T-helper 2 cell treated with Interferon-gamma antibody and Interleukin-4, amounts not matched to agents 5 μg/mL and 100 μg/mL, for 36 hours (primary cell): ENCODE measurements at places on chromosomes 5 and 9.

GRCh38 chr5:17730421-17730820 is 96.2 kb downstream of the TAF11L14 start:
- DNase-seq = no peak

DNA sequence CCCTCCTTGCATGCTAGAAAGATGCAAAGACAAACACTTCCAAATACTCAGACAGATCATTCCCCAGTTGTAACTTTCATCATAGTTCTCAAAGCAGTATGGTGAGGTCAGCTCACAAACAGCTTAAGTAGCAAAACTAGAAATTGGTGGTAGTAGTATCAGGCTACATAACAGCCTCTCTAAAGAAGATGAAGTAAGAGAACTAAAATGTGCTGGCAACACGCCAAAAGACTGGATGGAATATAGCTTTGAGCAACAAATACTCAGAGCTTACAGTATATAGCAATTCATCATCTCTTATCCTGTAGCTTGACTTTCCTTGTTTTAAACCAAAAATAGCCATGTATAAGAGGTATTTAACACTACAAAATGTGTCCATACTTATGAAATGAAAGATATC is 7.5 kb downstream of the PFDN1 start:
- no peak for DNase-seq

DNA sequence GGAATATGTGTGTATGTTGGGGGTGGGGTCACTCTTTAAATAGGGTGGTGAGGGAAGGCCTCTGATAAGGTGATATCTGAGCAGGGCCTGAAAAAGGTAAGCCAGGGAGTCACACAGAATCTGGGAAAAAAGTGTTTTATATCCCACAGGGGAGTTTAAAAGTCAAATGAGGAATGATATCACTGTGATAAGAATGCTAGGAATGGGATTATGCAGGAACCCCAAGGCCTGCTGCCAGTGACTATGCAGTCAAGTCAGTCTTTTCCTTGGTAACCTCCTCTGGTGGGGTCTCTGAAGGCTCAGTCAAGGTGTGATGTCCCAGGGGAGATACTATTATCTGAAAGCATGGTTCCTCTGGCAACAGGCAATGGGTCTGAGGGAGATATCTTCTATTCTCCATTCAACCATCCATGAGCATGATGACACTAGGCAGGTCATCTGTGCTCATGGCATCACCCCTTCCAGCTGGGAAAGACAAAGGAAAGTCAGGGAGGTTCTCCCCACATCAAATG is 53.5 kb downstream of the GRIA1 start:
- no peak for DNase-seq

DNA sequence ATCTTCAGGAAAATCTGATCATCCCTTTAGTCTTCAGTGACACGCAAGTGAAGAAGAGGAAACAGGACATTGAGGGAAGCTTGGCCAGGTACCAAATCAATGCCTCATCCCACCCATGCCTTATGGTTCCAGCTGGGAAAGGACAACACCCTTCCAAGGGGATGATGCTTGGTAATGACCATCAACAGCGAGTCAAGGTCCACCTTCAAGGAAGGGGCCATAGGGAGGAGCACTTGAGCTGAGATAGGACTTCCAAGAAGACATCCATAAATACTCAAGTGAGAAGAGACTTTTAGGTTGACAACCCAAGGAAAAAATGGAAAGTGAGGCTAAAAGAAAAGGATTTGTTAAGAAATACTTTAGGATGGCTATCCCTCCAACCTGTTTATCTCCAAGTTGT is 27.1 kb upstream of the GAS1 start:
- no peak for DNase-seq

DNA sequence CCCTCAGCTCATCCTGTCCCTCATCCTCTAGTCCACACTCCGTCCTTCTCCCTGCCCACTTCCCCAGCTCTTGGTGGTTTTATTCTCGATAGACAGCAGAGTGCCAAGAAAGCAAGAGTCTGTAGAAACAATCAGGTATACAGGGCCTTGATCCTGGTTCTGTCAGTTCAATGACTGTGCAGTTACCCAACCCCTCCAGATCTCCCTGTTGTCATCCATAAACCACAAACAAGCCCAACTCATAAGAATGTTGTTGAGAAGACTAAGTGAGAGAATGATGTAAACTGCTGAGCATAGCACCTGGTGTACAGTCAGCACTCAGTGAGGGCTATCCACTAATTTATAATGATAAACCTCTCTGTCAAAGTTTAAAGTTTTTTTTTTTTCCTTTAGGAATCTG is 31.3 kb downstream of the ISL1 start:
- DNase-seq = no peak

DNA sequence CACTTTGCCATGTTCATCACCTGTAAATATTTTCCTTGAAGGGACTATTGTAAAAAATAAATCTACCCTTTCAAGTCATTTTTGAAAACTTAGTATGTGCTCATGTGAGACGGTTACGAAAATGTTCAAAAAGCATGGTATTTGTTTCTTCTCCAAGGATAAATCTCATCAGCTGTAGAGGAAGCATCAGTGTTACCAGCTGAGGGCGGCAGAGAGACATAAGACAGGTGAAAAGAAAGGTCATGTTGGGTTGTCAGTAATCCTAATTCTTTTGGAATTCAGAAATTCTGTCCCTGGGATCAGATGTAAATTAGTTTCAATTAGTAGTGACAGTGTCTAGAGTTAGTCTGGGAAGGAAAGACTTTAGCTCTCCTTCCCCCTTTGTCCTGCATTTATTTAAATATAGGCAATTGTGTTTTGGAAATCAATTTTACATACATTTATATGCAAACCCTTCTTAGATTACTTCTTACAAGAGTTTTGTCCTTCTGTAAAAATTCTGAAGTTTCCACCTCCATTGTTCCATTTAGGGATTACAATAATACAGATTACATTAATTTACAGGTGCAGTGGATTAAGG is 791.9 kb upstream of the CDH6 start:
- no peak for DNase-seq

GRCh38 chr5:159915904-159916840 is at the start of gene ADRA1B:
Gene ADRA1B (plus strand): TSS chr5:159916482. CDS start chr5:159916906, 424 bp downstream.
- DNase-seq = peak; percentile 26

- no peak for DNase-seq
Measured at GRCh38 chr5:160039810-160040470, 31.0 kb downstream of the TTC1 start.

GRCh38 chr5:175788155-175788787 is 83.1 kb upstream of the CPLX2 start:
- no peak for DNase-seq

DNA sequence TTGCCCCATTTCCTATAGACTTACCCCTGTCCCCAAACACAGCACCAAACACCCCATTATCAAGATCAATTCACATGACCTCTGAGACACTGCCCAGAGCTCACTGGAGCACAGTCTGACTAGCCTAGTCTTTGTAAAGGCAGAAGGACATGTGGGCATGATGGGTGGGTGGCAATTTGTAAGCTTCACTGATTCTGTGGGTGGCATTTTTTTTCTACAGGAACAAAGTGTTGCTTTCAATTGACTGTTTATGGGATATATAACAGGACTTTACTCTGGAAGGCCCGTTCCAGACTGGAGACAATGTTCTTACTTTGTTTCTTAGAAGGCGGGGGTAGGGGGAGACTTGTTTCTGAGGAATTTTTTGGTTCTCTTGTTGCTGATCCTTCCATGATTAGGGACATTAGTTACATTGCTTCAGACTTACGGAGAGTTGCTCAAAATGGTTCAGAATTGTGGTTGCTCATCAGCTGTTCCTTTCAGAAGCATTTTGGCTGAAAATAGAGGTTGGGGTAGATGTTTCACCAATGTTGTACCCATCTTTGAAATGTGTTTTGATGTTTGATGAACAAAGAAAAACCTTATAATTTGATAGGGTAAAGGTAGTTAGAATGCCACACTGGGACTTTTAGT is 20.2 kb downstream of the NNT start:
- no peak for DNase-seq

GRCh38 chr9:136525841-136526499 is 19.9 kb downstream of the NOTCH1 start:
- DNase-seq = no peak

DNA sequence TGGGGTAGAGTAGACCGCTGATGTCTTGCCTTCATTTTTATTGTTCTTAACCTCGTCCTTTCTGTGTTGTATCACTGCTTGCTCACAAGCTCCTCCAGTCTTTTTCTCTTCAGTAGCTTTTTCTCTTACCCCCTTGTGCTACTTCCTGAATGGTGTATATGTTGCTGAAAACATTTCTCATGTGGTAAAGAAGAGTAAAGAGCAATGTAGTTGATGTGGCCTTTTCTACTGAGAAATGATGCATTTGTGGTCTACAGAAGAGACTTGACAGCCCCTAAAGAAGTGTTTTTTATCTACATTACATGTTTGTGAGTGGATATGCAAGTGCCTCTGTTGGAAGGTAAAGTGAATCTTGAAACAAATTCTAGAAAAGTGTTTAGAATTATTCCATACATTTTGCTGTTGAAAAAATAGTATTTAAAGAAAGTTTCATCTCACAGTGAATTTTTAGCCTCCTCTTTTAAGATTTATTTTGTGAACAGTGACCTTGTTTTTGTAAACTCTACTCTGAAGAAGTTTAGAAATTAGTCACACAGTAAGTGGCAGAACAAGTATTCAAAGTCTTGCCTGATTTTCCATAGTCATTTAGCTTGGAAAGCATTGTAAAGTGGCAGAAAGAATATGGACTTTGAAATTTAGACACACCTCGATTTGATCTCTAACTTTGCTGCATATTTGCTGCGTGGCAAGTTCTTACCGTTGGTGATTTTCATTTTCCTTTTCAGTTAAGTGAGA is 17.4 kb downstream of the CDC42SE2 start:
- DNase-seq = no peak

GRCh38 chr5:10533226-10533625 is 30.6 kb upstream of the ANKRD33B start:
- DNase-seq = no peak

GRCh38 chr9:82091100-82091499 is 102.5 kb downstream of the SPATA31D1 start:
- no peak for DNase-seq

DNA sequence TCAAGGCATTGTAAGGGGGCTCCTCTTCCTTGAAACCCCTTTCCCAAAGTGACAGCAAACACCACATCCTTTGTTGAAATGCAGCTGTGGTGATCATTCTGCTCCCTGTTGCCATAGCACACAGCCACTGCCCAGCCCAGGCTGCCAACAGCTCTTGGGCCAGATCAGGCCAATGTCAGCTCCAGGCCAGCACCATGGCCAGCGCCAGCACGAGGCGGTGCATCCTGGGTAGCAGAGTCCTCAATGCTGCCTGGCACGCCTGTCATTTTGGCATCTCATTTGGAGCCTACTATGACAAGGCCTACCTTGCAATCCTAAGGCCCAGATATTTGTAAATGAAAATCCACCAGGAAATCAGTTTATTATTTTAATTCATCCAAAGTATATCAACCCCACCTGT is 390.6 kb downstream of the DNAH5 start:
- no peak for DNase-seq

GRCh38 chr5:122877518-122877917 is 32.1 kb downstream of the SNX24 start:
- no peak for DNase-seq

- no peak for DNase-seq
Measured at GRCh38 chr9:129469188-129469987, 151.5 kb downstream of the C9orf50 start.

- no peak for DNase-seq
Measured at GRCh38 chr5:69485471-69485870, 7.1 kb upstream of the OCLN start.
